ENCODE measurements at places on chromosomes 13 and 19.

GRCh38 chr19:19531951-19532805, 3.5 kb downstream of the YJEFN3 start:
- DNase-seq = peak; percentile 85

GRCh38 chr19:35992907-35993765, 1.9 kb upstream of the SDHAF1 start:
- no peak for DNase-seq

GRCh38 chr13:22961835-22962537, 218.8 kb upstream of the SGCG start:
- no peak for DNase-seq

DNA sequence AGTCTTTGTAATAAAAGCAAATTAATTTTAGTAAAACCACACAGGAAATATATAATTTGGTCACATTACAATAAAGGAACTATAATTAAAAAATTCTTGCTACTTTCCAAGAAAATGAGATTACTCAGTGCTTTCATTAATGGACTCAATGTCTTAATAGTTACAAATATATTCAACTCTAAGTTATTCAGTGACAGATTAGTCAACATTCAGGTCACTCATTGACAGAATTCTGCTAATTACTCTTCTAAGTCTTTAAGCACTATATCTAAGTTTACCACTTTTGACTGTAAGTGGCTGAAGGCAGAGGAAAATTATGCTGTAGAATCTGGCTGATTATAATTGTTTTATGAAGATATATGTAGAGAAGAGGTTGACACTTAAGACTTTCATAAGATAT, 1365.0 kb downstream of the EFNB2 start:
- no peak for DNase-seq

GRCh38 chr13:40969169-40969901, 49.8 kb downstream of the ELF1 start:
- DNase-seq = peak; percentile 32

- peak; percentile 68 for DNase-seq
Observed at GRCh38 chr19:47032171-47032811, 12.7 kb downstream of the NPAS1 start.

DNA sequence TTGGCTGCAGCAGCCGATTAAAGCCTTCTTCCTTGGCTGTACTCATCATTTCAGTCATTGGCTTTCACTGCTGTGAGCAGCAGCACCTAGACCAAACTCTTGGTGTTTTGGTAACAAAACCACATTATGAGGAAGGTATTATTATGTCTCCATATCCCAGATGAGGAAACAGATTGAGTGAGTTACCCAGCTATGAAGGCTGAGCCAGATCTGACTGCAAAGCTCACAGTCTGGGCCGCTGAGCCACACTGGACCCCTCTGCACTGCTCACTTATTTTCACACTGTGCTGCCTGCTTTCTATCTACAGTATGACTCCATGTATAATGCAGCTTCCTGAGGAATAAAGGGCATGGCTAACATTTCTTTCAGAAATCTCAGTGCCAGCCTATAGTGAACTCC, 24.5 kb downstream of the CRYL1 start:
- no peak for DNase-seq

GRCh38 chr19:27741236-27741635, 1471.7 kb downstream of the UQCRFS1 start:
- no peak for DNase-seq

DNA sequence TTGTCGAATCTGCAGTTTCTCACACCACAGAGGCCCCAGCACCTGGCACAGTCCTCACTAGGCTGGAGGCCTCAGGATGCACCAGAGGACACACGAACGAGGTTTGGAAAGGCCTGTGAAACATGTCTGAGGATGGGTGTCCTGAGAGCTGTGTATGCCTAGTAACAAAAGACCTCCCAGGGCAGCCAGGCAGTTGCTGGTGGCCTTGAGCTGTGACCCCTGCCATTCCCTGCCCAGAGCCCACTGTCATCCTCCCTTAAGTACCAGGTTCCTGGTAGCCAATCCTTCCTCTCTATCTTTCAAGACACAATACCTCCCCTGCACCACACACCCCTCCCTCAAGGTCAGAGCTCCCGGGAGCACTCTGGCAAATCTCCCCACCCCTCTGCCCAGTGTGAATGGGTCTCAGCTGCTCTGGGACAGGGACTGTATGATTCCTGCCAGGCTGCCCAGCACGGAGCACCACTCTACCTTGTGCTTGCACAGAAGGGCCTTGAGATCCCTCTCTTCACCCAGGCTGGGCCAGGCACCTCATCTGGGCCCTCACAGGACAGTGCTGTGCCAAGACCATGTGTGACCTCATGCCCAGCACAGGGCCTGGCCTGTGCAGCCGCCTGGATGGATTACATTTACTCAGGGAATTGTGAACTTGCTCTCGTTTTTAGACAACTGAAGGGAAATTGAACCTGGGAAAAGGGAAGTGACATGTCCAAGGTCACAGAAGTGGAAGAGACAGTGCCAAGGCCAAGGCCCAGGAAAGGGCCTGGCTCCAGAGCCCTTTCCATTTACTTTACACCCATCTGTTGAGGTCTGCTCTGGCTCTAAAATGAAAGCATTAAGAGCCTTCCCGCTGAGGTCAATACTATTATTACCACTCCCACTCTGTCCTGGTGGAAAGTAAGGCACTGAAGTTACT, 2.2 kb downstream of the ZNF787 start:
- no peak for DNase-seq

GRCh38 chr13:93900731-93901130, 578.8 kb downstream of the DCT start:
- DNase-seq = no peak

- DNase-seq = no peak
Observed at GRCh38 chr13:50712881-50713280, 130.6 kb downstream of the DLEU7 start.

- no peak for DNase-seq
Observed at GRCh38 chr19:641702-642101, 2.0 kb downstream of the FGF22 start.

- DNase-seq = no peak
Observed at GRCh38 chr19:49666120-49666444, 349 bp downstream of the BCL2L12 start.

GRCh38 chr13:100789968-100790367, 115.4 kb upstream of the TMTC4 start:
- DNase-seq = no peak

- peak; percentile 96 for DNase-seq
Observed at GRCh38 chr13:49792550-49793324, at the start of gene KPNA3. Gene KPNA3, minus strand, starts transcription at chr13:49792682. Its CDS starts 176 bp downstream, at chr13:49792506.

- DNase-seq = no peak
Observed at GRCh38 chr19:36488118-36488845, 1.1 kb downstream of the ZNF566 start.

DNA sequence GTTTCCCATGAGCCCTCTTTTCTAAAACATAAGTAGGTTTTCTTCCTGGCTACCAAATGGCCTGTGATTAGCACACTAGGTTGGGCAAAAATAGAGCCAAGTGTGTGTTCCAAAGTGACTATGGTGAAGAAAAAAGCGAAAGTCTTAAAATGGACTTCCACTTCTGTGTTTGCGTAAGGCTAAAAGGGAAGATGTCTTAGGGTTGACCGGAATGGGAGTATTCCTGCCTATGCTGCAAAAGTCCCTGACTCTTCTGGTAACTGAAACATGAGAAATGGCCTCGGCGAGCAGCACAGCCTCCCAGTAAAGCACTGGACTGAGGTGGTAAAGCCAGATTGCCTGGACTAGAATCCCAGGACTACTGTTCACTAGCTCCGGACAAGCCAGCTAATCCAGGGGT, 2.4 kb upstream of the FPR1 start:
- no peak for DNase-seq

DNA sequence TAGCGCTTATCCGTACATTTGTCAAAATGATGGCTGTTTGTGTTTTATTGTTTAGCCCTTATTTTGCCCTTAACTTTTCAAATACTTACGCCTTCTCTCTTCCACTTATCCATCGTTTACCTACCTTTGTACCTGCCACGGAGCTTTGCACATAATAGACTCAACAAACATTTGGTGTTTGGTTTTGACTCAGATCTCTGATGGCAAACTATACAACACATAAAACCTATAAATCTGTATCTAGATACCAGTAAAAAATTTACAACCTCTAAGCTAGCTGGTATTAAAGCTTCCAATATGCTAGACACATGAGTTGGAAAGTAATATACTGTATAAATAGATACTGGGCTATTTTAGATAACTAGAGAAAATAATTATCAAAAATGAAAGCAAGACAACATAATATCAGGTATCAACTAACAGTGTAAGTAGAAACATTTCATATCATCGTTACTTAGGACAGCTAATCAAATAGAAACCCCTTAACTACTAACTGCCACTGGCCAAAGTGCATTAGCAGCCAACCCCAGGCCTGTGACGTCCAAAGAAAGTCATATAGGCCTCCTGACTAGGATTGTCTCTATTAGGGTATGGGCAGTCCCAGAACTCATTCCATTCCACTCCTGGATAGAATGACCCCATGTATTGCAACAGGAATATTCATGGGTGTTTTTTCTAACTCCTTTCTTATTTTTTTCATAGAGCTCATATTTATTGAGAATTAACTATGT, 53.8 kb downstream of the KCTD12 start:
- no peak for DNase-seq

GRCh38 chr19:19460761-19461265, 54.5 kb downstream of the TSSK6 start:
- DNase-seq = peak; percentile 69

GRCh38 chr13:79271616-79272015, 134.4 kb downstream of the RBM26 start:
- DNase-seq = no peak

DNA sequence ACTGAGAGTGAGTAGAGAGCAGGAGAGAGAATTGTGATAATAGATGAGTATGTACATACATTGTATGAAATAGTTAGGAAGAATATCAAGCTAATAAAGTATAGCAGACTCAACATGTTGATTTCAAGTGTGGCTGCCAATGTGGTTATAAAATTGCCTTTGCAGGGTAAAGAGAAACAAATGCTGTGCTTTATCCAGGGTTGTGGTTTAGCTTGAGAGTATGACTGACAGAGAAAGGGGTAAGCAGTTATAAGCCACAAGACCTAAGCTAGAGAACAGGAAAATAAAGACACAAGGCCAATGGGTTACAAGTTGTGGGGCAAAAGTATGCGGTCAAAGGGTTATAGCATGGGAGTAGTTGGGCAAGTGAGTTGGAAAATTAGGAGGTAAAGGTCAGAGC, 1217.5 kb downstream of the DIAPH3 start:
- no peak for DNase-seq

DNA sequence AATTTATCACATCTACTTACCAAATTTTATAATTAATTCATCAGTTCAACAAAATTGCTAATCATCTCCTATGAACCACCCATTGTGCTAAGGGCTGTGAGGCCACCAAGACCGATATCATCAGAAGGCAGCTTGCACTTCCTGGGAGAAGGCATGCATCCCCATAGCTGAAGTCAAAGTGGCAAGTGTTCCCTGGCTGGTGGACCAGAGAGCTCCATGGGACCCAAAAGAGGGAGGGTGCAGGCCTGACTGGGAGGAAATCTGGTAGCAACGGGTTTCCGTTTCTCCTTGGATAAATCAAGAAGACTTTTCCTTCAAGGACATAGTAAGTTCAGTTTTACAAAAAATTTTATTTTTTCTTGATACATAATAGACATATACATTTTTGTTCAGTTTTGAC, 325.2 kb downstream of the FGF9 start:
- DNase-seq = no peak

GRCh38 chr13:99028890-99029289, 51.0 kb upstream of the DOCK9 start:
- peak; percentile 44 for DNase-seq

GRCh38 chr19:29485293-29485692, 40.5 kb upstream of the VSTM2B start:
- DNase-seq = no peak

GRCh38 chr19:13231663-13232062, 81.5 kb downstream of the IER2 start:
- no peak for DNase-seq

GRCh38 chr13:36275190-36276002, 22.2 kb downstream of the CCDC169 start:
- peak; percentile 15 for DNase-seq

- no peak for DNase-seq
Observed at GRCh38 chr19:44700547-44700946, 1.6 kb downstream of the CEACAM16 start.

DNA sequence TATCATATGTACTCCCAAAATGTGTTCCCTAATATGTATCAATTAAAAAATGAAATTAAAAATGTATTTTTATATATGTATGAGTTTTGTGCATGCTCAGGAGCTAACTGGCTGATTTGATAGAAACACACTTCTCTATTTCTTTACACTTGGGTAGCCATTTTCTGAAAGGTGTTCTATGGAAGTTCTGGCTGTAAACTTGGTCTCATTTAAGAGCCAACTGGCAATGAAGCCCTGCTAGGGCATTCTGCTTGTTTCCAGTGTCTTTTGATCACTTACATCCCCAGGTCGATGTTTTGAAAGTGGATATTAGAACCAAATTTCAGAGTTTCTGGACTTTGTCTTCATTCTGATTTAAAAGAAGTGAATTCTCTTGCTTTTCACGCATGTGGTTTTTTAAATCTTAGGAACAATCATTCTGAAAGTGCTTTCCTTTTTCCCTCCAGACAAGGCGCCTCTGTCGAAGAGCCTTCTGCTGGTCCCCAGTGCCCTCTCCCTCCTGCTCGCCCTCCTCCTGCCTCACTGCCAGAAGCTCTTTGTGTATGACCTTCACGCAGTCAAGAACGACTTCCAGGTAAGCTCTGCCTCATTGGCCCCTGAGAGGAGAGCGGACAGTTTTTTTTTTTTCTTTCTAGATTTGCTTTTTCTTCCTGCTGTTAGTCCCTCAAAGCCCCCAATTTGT, 20.1 kb downstream of the GPR18 start:
- peak; percentile 62 for DNase-seq

- DNase-seq = peak; percentile 56
Observed at GRCh38 chr13:101144808-101145419, 271.4 kb downstream of the NALCN start.

DNA sequence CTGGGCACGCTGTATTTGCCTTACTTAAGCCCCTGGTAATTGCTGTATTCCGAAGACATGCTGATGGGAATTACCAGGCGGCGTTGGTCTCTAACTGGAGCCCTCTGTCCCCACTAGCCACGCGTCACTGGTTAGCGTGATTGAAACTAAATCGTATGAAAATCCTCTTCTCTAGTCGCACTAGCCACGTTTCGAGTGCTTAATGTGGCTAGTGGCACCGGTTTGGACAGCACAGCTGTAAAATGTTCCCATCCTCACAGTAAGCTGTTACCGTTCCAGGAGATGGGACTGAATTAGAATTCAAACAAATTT, 676 bp downstream of the BRCA2 start:
- no peak for DNase-seq
